ENCODE measurements at places on chromosomes 16 and 17. TPM values are rescaled to one million over a fixed set of nuclear protein-coding genes. Genes with fewer than 3 reads are reported as not detected.

GRCh38 chr17:7440113-7440833 is 961 bp downstream of the FGF11 start:
- no peak overlapping the region for H3K27ac ChIP-seq
- peaks cover 61% of the 10 kb centered on the region for H3K4me1 ChIP-seq
- no peaks in the 10 kb centered on the region for H3K36me3 ChIP-seq
- H3K4me3 ChIP-seq, result peak overlapping the region; percentile 39
- H3K27me3 ChIP-seq, result peaks cover 11% of the 10 kb centered on the region
- DNase-seq, result peak; percentile 72

Gene ZNF205
- 0.87 TPM for total RNA-seq

- H3K4me1 ChIP-seq, result no peaks in the 10 kb centered on the region
- peaks cover 4% of the 10 kb centered on the region for H3K36me3 ChIP-seq
- DNase-seq, result peak; percentile 80
- peak within 1 kb of the TSS; percentile 69 for H3K4me3 ChIP-seq
Observed at GRCh38 chr16:82011199-82011641, at the start of gene SDR42E1. Gene SDR42E1, minus strand, starts transcription at chr16:82011470. Its CDS starts 10,612 bp downstream, at chr16:82000858.

Gene ZNF75A
- total RNA-seq, result 25.0 TPM

DNA sequence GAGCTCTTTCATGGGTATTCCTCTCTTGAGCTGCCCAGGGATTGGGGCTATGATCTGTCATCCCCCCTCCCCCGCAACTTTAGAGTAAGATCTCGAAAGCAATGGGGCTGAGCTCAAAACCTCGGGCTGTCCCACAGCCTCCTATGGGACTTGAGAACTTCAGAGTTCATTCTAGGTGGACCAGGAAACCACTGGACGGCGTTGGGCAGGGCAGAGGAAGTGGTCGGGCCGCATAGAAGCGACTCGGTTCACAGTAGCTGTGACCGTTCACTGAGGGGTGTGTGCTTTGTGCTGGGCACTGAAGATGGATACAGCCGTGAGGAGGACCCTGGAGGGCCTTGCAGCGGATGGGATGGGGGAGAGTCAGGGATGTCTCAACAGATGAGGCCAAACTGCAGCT is 292.0 kb downstream of the CPPED1 start:
- DNase-seq, result no peak
- no peaks in the 10 kb centered on the region for H3K4me1 ChIP-seq
- no peaks in the 10 kb centered on the region for H3K27me3 ChIP-seq
- no peak overlapping the region for H3K27ac ChIP-seq
- H3K36me3 ChIP-seq, result no peaks in the 10 kb centered on the region

Gene SLC7A5
- total RNA-seq, result 2.3 TPM

DNA sequence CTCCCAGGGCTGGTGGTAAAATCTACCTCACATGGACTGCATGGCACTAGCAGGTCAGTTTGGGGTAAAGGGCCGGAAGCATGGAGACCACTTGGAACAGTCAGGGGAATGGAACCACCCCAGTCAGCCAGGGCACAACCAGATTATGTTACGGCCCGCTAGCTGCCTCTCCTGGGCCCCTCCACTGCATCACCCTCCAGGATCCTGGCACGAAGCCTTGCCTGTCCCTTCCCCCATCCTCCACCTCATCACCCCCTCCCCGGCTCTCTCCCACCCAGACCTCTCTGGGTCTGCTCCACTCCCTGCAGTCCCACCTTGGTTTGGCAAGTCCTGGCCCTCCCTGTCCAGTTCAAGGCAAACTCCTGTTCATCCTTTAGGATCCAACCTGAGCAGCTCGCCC is 91.7 kb downstream of the CLEC16A start:
- no peak for DNase-seq
- H3K27ac ChIP-seq, result no peak overlapping the region
- peaks cover 65% of the 10 kb centered on the region for H3K36me3 ChIP-seq
- H3K27me3 ChIP-seq, result no peaks in the 10 kb centered on the region
- peaks cover 7% of the 10 kb centered on the region for H3K4me1 ChIP-seq
- no peak overlapping the region for H3K4me3 ChIP-seq

- DNase-seq, result peak; percentile 70
- no peaks in the 10 kb centered on the region for H3K27me3 ChIP-seq
- H3K4me1 ChIP-seq, result no peaks in the 10 kb centered on the region
- H3K27ac ChIP-seq, result no peak overlapping the region
- no peaks in the 10 kb centered on the region for H3K36me3 ChIP-seq
Observed at GRCh38 chr16:87324411-87325275, 7.5 kb upstream of the C16orf95 start.

DNA sequence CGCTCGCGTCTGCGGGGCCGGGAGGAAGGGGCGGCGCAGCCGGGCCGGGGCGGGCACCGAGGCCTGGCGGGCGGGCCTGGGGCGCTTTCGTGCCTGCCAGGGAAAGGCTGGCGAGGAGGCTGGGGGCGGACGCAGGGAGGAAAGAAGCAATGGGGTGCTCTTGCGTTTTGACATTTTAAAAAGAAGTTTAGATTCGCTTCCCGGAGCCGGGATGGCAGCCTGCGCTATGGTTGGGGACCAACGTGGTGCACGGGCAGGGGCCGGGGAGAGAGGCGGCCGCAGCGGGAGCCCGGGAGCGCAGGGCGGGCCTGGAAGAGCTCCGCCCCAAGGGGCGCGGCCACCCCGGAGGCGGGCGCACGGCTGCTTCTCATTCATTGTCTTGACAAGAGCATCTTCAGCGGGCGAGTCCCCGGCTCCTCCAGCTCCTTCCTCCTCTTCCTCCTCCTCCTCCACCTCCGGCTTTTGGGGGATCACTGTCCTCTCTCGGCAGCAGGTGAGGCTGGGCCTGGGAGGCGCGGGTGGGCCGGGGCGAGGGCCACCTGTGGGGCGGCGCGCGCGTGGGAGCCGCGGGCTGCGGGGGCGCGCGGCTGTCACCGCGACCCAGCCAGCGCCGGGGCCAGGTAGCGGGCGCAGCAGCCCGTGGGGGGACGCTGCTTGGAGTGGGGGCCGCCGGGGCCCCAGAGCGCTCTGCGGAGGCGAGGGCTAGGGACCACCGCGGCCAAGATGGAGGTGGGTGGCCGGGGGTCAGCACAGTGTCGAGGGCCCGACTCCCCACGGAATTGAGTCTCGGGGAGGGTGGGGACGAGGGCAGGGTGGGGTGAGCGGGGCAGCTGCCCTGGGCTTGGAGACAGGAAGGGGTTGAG is at the start of gene CORO1A:
Gene CORO1A (plus strand): TSS at position 370 of the 863 bp plus-strand sequence. CDS start 1,608 bp downstream, outside the sequence.
- no peaks in the 10 kb centered on the region for H3K27me3 ChIP-seq
- peak within 1 kb of the TSS; percentile 56 for H3K4me3 ChIP-seq
- H3K4me1 ChIP-seq, result peaks cover 7% of the 10 kb centered on the region
- H3K36me3 ChIP-seq, result peaks cover 7% of the 10 kb centered on the region
- H3K27ac ChIP-seq, result peak within 1 kb of the TSS; percentile 72

DNA sequence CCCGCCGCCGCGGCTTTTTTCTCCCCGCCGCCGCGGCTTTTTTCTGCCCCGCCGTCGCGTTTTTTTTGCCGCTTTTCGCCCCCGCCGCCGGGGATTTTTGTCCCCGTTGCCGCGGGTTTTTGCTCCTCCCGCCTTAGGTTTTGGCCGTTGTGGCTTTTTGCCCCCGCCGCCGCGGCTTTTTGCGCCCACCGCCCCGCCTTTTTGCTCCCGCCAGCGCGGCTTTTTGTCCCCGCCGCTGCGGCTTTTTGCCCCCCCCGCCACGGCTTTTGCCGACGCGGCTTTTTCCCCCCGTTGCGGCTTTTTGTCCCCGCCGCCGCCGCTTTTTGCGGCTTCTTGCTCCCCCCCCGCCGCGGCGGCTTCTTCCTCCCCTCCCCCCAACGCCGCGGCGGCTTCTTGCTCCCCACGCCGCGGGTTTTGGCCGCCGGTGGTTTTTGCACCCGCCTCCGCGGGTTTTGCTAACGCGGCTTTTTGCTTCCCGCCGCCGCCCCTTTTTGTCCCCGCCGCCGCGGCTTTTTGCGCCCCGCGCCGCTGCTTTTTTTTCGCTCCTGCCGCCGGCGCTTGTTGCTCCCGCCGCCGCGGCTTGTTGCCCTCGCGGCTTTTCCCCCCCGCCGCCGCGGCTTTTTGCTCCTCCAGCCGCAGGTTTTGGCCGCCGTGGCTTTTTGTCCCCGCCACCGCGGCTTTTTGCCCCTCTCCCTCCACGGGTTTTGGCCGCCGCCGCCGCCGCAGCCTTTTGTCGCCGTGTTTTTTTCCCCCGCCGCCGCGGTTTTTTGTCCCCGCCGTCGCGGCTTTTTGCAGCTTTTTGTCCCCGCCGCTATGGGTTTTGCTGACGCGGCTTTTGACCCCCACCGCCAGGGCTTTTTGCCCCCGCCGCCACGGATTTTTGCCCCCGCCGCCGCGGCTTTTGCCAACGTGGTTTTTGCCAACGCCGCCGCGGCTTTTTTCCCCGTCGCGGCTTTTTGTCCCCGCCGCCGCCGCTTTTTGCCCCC is 150.3 kb downstream of the KCNJ18 start:
- H3K27ac ChIP-seq, result no peak overlapping the region
- H3K4me3 ChIP-seq, result no peak overlapping the region
- no peaks in the 10 kb centered on the region for H3K4me1 ChIP-seq
- peaks cover 18% of the 10 kb centered on the region for H3K27me3 ChIP-seq

GRCh38 chr16:10838621-10839278 is 20.2 kb upstream of the TVP23A start:
- no peaks in the 10 kb centered on the region for H3K27me3 ChIP-seq
- H3K27ac ChIP-seq, result no peak overlapping the region
- no peak for DNase-seq

DNA sequence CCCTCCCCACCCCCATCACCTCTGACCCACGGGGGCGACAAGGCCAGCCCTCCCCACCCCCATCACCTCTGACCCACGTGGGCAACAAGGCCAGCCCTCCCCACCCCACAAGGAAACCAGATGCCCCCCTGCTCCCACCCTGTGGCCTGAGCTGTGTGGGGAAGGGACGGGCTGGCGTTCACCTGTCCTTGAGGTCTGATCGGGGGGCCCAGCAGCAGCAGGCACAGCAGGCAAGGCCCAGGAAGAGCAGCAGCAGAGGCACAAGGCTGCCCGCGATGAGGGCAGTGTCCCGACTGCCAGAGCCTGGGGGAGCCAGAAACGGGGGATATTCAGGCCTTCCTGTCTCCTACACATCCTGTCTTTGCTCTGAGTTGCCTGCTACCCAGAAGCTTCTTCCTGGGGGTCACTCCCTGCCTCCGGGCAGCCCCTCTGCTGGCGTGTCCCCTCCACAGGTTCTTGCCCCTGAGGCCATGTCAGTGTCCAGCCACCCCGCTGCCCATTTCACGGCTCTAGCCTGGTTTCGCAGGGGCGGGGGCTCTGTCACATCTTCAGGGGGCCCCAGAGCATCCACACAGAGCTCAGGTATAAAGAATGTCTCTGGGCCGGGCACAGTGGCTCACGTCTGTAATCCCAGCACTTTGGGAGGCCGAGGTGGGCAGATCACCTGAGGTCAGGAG is 6.8 kb downstream of the SCARF1 start:
- H3K27me3 ChIP-seq, result no peaks in the 10 kb centered on the region
- peaks cover 16% of the 10 kb centered on the region for H3K36me3 ChIP-seq
- no peak overlapping the region for H3K27ac ChIP-seq
- H3K4me3 ChIP-seq, result no peak overlapping the region

DNA sequence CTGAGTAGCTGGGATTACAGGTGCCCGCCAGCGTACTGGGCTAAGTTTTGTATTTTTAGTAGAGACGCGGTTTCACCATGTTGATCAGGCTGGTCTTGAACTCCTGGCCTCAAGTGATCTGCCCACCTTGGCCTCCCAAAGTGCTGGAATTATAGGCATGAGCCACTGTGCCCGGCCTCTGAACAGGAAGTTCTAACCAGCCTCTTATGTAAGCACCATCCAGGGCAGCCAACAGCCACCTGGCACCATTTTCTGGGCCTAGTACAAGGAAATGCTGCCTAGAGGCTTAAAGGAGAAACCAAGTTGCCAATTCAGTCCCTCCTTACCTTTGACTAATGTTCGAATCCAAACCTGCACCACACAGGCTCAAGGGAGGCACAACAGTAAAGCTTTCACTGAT is 8.5 kb upstream of the SLC39A11 start:
- H3K4me1 ChIP-seq, result no peaks in the 10 kb centered on the region
- DNase-seq, result no peak
- H3K27me3 ChIP-seq, result no peaks in the 10 kb centered on the region

GRCh38 chr17:38911081-38911730 is 14.2 kb upstream of the LASP1NB start:
- H3K36me3 ChIP-seq, result peaks cover 37% of the 10 kb centered on the region
- H3K27me3 ChIP-seq, result no peaks in the 10 kb centered on the region
- H3K27ac ChIP-seq, result peak overlapping the region; percentile 22
- H3K4me3 ChIP-seq, result no peak overlapping the region
- H3K4me1 ChIP-seq, result peaks cover 78% of the 10 kb centered on the region

DNA sequence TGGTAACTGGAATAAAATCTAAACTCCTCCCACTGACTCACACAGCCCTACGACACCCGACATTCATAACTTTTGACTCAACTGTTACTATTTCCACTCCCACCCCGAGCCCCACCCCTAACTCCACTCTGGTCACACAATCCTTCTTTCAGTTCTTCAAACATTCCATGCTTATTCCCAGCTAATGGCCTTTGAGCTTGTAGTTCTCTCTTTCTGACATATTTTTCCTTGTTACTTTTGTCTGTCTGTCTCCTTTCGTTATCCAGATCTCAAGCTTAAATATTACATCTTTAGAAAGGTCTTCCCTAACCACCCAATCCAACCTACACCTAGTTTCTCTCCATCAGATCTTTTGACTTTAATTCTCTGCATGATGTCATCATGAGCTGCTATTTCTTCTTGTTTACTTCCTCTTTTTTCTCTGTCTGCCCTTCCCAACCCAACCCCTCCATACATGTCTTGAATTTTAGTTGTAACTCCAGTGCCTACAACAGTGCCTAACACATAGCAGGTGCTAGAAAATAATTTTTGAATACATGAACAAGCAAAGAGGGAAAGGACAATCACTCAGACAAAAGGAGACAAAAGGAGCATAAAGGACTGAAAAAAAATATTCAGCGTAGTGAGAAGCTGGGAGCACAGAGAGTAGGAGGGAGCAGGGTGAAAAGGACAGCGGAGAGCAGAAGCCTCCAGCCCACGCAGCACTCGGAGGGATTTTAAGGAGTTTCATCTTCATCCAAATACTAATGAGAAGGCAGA is 65.2 kb upstream of the SMIM36 start:
- H3K36me3 ChIP-seq, result no peaks in the 10 kb centered on the region
- peaks cover 11% of the 10 kb centered on the region for H3K4me1 ChIP-seq
- H3K4me3 ChIP-seq, result no peak overlapping the region
- DNase-seq, result peak; percentile 63
- H3K27me3 ChIP-seq, result no peaks in the 10 kb centered on the region

GRCh38 chr16:31344712-31345111 is 10.3 kb upstream of the ITGAX start:
- no peaks in the 10 kb centered on the region for H3K27me3 ChIP-seq
- no peaks in the 10 kb centered on the region for H3K36me3 ChIP-seq
- no peaks in the 10 kb centered on the region for H3K4me1 ChIP-seq
- H3K27ac ChIP-seq, result no peak overlapping the region
- DNase-seq, result no peak

Data from stomach (tissue), 19 donors.